CD14-positive monocyte (primary cell): ENCODE measurements at places on chromosomes 5 and 9.
A peak's percentile ranks its signal among the peaks of the same experiment; 100 is the strongest.

DNA sequence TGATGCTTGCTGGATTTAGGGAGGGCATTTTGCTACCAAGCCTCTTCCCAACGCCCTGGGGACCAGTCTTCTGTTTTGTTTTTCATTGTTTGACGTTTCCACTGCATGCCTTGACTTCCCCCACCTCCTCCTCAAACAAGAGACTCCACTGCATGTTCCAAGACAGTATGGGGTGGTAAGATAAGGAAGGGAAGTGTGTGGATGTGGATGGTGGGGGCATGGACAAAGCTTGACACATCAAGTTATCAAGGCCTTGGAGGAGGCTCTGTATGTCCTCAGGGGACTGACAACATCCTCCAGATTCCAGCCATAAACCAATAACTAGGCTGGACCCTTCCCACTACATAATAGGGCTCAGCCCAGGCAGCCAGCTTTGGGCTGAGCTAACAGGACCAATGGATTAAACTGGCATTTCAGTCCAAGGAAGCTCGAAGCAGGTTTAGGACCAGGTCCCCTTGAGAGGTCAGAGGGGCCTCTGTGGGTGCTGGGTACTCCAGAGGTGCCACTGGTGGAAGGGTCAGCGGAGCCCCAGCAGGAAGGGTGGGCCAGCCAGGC lies 23.0 kb downstream of the PCDHGC5 start:
- peaks cover 23% of the 10 kb centered on the region for H3K36me3 ChIP-seq
- no peak overlapping the region for H3K4me3 ChIP-seq
- H3K27me3 ChIP-seq = no peaks in the 10 kb centered on the region
- no peak for DNase-seq
- H3K27ac ChIP-seq = no peak overlapping the region

GRCh38 chr9:37311938-37312708 lies 110.4 kb upstream of the GRHPR start:
- H3K36me3 ChIP-seq = no peaks in the 10 kb centered on the region
- DNase-seq = no peak
- H3K4me3 ChIP-seq = no peak overlapping the region
- H3K27ac ChIP-seq = no peak overlapping the region

DNA sequence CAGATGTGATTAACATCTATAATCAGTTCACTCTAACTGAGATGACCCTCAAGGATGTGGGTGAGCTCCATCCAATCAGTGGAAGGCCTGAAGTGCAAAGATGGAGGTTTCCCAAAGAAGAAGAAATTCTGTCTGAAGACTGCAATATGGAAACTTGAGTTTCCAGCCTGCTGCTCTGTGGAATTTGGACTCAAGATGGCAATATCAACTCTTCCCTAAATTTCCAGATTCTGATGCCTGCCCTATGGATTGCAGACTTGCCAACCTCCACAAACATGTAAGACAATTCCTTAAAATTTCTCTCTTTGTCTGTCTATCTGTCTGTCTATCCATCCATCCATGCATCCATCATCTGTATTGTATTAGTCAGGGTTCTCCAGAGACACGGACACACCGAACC lies 85.9 kb downstream of the ICE1 start:
- H3K4me3 ChIP-seq = no peak overlapping the region
- H3K27ac ChIP-seq = no peak overlapping the region
- H3K27me3 ChIP-seq = no peaks in the 10 kb centered on the region
- H3K4me1 ChIP-seq = no peaks in the 10 kb centered on the region
- no peak for DNase-seq

DNA sequence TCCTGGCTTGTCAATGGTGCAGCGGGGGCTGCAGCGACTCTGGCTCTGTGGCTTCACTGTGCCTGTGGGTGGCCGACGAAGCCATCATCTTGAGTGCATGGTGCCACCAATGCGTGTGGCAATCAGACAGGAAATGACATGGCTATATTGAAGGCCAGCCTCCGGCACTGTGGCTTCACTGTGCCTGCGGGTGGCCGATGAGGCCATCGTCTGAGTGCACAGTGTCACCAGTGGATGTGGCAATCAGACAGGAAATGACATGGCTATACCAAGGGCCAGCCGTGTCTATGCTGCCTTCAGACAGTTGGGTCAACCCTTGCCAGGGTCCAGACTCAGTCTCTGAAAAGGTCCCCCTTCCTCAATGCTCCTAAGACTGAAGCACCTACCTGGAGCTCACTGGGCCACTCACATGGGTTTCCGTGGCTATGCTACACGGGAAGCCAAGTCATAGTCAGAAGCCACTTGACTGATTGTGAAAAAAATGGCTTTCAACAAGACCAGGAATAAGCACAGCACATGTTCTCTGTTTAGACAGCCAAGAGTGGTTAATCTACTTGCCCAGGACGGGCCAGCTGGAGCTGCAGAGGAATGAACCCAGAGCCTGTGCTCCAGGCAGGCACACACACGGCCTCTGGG lies 67.5 kb upstream of the S1PR3 start:
- H3K27me3 ChIP-seq = no peaks in the 10 kb centered on the region
- H3K36me3 ChIP-seq = no peaks in the 10 kb centered on the region
- peaks cover 60% of the 10 kb centered on the region for H3K4me1 ChIP-seq
- peak overlapping the region; percentile 97 for H3K27ac ChIP-seq
- peak; percentile 98 for DNase-seq

- H3K4me1 ChIP-seq = no peaks in the 10 kb centered on the region
- no peaks in the 10 kb centered on the region for H3K36me3 ChIP-seq
- no peaks in the 10 kb centered on the region for H3K27me3 ChIP-seq
- no peak overlapping the region for H3K4me3 ChIP-seq
- no peak for DNase-seq
Measured at GRCh38 chr9:591292-591691, 250.2 kb upstream of the DMRT1 start.

DNA sequence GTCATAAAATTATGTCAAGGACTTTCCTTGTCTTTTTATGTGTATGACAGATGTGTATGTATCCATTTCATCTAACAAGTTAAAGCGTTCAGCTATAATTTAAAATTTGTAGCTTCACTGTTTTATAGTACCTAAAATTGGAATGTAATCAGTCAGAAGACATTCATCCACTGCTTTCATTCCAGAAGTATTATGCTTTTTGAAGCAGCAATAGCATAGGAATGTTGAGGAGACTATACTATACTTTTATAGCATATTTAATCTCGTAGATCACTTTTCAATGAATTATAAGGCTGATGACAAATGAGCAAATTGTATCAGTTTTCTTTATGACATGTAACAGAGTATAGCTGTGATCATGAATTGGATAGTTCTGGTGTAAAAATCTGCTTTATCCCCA lies 6.9 kb downstream of the PCDHGA12 start:
- H3K27me3 ChIP-seq = peaks cover 14% of the 10 kb centered on the region
- H3K4me1 ChIP-seq = no peaks in the 10 kb centered on the region
- no peak overlapping the region for H3K27ac ChIP-seq
- no peak overlapping the region for H3K4me3 ChIP-seq
- DNase-seq = no peak

GRCh38 chr5:21862986-21863385 lies 990.2 kb downstream of the CDH12 start:
- H3K27me3 ChIP-seq = no peaks in the 10 kb centered on the region
- no peaks in the 10 kb centered on the region for H3K4me1 ChIP-seq
- no peaks in the 10 kb centered on the region for H3K36me3 ChIP-seq
- no peak overlapping the region for H3K27ac ChIP-seq

- H3K27ac ChIP-seq = no peak overlapping the region
- H3K36me3 ChIP-seq = no peaks in the 10 kb centered on the region
- no peak overlapping the region for H3K4me3 ChIP-seq
Measured at GRCh38 chr5:32489791-32490562, 45.4 kb upstream of the ZFR start.

- no peaks in the 10 kb centered on the region for H3K4me1 ChIP-seq
- DNase-seq = no peak
- H3K27ac ChIP-seq = no peak overlapping the region
- no peaks in the 10 kb centered on the region for H3K36me3 ChIP-seq
Measured at GRCh38 chr9:117945286-117945685, 241.1 kb downstream of the TLR4 start.

GRCh38 chr9:83198371-83198770 lies 135.4 kb upstream of the RASEF start:
- H3K4me1 ChIP-seq = no peaks in the 10 kb centered on the region
- H3K36me3 ChIP-seq = no peaks in the 10 kb centered on the region
- H3K27me3 ChIP-seq = no peaks in the 10 kb centered on the region
- H3K4me3 ChIP-seq = no peak overlapping the region
- DNase-seq = no peak

DNA sequence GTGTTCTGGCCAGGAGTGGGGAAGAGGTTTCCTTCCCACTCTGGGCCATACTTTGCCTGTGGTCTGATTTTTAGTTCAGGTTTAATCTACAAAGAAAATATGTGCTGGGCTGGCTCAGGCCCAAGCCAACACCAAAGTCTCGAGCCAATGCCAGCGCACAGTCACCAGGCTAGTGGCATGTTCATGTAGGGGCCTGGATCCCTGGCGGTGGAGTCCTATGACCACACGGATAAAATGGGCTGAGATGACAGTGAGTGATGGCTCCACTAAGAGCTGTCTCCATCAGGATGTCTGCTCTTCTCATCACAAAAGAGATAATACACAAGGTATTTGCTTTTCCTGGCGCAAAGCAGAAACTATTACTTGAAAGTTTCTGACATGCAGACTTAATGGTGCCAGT lies 92.9 kb upstream of the PTPN3 start:
- H3K27me3 ChIP-seq = no peaks in the 10 kb centered on the region
- no peak for DNase-seq
- no peaks in the 10 kb centered on the region for H3K4me1 ChIP-seq
- H3K4me3 ChIP-seq = no peak overlapping the region
- no peaks in the 10 kb centered on the region for H3K36me3 ChIP-seq
